T-helper 2 cell treated with Interferon-gamma antibody and Interleukin-4, amounts not matched to agents 5 μg/mL and 100 μg/mL, for 36 hours (primary cell): ENCODE measurements at places on chromosomes 2 and 18.

DNA sequence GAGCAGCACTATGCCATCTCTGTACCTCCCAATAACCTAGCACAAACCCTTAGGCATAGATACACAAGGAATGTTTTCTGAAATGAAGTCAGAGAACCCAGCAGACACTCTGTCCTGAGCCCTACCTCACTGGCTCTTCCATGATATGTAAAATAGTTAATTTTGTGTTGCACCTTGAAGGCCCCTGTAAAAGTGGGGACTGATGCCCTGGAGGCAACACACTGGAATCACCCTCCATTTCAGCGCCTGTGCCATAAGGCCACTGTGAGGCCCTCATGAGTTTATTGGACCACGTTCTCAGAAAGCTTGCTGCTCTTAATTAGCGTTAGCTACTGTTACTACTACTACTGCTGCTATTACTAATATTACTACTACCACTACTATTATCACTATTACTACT, 670.1 kb upstream of the SOX11 start:
- no peak for DNase-seq

- peak; percentile 63 for DNase-seq
Measured at GRCh38 chr2:215982465-215982875, 30.9 kb downstream of the MREG start.

- no peak for DNase-seq
Measured at GRCh38 chr2:97760480-97761049, 47.2 kb downstream of the ZAP70 start.

- DNase-seq: no peak
Measured at GRCh38 chr18:42545825-42546224, 569.7 kb downstream of the RIT2 start.

- DNase-seq: no peak
Measured at GRCh38 chr2:51441786-51442185, 409.9 kb upstream of the NRXN1 start.

DNA sequence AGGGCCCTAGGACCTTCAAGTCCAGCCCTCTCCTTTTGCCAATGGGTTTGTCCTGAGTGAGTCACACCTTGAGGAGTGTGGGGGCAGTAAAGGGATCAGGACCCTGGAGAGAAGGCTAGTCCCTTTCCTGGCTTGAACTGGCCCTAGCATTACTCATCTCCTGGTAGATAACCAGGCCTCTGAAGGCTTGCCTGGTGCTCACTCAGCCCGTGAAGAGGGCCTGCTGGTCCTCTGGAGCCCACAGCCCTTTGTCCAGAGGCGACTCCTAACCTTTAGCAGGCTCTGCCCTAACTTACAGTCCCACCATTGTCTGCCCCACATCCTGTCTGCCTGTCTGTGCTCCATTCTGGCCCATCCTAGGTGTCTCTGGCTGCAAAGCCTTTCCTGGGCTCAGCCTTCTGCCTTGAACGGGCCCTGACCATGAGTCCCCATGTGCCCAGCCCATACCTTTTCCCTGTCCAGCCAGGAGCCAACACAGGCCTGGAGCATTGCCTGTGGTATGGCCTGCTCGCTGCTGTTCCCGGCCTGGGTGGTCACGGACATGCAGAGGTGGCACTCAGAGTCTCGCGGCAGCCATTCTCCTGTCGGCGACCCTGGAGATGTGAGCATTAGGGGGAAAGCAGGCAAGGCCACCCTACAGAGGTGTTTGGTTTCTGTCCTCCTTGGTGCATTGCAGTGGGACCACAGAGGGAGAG, 5.0 kb downstream of the SFTPB start:
- no peak for DNase-seq

DNA sequence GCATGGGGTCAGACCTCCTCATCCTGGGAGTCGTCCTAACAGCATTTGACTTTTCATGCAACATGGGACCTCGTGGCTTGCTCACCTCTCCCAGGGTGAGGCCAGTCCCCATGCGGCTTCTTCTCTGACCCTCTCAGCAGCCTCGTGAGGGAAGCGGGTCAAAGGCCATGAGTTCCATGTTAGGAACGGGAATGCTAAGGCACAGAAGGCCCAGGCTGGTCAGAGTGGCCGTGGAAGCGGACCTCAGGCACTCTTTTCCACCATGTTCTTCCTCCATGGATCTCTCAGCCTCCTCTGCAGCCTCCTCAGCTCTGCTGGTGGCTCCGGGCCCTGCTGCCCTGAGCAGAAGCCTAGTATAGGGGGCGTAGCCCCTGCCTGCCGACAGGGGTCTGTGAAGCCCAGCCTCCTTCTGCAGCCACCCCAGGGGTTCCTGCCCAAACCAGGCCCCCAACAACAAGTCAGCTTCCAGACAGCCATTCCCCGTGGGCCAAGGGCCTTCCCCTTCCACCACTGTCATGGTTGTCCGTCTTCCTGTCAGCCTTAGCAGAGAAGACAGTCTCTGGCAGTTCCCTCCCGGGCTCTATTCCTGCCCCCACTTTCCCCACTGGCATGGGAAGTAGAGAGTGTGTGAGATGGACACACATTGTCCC, 60.0 kb upstream of the OTOF start:
- no peak for DNase-seq

DNA sequence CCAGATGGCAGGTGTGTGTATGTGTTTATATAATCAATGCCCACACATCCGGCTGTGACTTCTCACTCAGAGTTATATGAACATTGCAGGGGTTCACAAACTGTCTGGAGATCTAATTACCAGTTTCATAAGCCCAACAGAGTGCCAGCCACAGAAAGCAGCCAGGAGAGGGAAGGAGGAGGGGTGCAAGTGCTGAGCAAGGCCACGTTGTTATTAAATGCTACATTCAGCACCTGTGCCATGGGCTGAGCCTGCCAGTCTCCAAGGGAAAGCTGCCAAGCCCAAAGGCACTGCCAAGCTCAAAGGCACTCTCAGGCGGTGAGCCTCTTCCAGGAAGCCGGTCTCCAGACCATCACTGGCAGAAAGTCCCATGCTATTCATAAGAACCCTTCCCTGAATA, 17.4 kb downstream of the XDH start:
- DNase-seq: no peak

DNA sequence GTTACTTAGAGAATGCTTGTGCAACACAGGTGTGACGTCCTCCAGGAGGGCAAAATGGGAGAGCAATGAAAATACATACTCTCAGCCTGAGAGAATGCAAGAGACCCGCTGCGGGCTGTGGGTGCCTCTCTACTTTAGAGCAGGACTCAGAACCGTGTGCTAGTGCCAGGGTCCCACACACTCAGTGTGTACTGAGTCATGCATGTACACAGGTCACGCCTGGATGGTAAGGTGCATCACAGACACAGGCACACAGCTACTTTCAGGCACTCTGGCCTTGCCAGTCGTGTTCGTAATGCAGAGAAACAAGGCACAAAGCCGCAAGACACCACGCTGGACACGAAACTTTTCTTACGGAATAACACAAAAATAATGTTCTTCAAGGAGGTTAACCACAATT, 125.3 kb downstream of the ZNF516 start:
- no peak for DNase-seq

GRCh38 chr18:62590799-62591590, 68.2 kb downstream of the ZCCHC2 start:
- no peak for DNase-seq

- no peak for DNase-seq
Measured at GRCh38 chr2:7844414-7844965, 837.4 kb upstream of the ID2 start.

DNA sequence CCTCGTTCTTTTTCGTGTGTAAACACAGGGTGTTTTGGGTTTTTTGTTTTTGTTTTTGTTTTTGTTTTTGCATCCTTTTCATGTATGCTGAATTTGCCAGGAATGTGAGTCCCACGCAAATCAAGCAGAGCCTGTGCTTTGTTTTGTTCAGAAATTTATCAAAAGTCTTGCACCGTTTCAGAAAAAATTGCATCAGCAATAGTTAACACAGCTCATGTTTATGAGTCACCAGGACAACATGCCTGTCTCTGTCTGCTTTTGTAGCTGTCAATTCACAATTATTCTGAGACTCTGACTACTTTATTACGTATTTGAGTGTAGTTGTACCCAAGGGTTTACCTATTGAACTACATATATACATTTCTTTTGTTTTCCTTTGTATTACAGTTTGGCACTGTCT, 38.3 kb downstream of the MRPL44 start:
- no peak for DNase-seq

DNA sequence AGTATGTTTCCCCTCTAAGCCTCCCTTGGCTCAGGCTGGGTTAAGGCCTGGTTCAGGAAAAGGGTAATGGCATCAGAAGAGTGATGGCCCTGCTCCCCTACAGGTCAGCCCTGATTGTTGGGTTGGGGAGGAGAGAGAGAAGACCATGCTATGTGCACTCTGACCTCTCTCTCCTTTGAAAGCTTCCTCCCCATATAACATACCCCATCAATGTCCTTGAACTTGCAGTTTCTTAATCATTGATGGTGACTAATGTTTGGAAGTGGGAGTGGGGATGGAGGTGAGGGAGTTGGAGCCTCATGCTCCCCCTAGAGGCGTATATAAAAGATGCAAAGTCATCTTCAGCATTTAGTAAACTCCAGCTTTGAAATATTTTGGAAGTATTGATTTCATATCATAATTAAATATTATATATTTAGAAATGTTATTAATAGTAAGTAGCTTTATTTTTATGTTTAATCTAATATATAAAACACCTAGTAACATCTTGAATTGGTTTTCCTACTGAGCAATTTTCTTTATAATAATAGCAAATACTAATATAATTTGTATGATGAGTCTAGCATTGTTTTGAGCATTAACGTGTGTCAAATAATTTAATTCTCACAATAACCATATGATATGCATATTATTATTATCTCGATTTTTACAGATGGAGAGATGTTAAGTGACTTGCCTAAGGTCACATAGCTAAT, 8.8 kb downstream of the PLCL1 start:
- no peak for DNase-seq

DNA sequence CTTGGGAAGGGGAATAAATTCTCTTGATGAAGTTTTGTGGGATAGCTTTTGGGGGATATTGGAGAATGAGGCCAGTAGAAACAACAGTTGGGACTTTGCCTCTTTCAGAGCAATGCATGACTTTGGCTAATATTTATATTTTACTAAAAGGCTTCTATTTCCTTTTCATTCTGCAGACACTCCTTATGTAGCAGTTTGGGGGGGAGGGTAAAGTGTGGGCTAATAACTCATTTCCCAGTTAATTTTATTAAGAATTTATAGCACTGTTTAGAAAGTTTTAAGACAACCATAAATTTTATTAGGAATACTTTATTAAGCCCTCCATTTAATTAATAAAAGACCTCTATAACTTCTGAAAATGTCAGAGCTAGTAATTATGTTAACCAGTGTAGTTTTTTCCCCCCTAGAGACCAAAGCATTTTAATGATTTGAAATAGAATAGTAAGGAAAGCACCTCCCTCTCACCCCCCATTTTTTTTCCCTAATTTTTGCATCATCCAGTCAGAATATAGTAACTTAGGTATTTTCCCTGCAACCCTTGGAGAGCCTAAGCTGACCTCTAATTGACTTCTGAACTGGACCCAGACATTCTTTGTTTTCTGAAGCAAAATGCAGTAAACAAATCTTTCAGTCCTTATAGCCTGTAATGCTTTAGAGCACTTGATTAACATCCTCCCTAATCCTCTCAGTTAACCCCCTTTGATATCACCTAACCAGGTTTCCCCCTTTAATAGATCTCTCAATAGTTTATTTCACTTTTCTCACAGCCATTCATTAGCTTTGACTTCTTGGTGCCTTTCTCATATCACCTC, 5.0 kb upstream of the MEIS1 start:
- no peak for DNase-seq

- no peak for DNase-seq
Measured at GRCh38 chr2:237889811-237890210, 30.4 kb downstream of the RAMP1 start.

DNA sequence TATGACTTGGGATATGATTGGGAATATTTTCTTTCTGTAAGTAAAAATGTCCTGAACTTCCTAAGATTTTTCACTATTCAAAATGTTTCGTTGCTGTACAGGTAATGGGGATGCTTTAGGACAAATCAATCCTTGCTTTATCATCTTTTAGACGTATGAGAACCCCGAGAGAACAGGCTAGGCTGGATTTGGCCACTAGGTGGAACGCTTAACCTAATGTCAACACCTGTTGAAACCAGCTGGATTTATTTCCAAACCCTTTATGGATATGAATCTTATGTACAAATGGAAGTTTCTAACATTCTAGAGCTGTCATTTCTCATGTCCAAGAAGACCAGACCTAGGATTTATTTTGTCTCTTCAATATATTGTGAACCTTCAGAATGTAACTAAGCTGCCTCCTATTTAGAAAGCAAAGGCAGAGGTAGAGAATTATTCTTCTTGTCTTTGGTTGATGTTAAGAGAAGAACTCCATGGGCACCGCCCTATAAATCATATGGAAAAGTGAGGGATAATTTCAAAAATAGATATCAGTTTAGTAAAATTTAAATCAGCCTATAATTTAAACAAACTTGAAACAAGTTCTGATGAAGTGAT, 96.7 kb downstream of the PMAIP1 start:
- no peak for DNase-seq
